T47D (cell line): ENCODE measurements at places on chromosomes 11 and 22.

DNA sequence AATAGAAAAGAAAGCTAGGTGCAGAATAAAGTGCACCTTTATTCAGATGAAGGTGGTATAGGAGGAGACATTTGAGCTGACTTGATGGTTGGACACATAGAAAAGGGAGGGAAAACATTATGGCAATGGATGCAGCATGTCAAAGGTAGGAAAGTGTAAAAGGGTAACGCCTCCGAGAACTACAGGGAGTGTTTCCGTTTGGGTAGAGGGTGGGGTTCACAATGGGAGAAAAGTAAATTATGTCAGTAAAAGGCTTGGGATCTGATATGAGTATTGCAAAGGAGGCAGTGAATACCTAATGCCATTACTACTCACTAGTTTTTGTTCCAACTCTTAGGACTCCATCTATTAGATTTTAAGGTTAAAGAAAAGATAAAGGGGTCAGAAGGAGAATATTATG is 59.5 kb downstream of the FAT3 start:
- no peak for DNase-seq

GRCh38 chr22:24153959-24154358 is 27.3 kb upstream of the SUSD2 start:
- no peak for DNase-seq

GRCh38 chr11:116342148-116342547 is 430.6 kb downstream of the BUD13 start:
- no peak for DNase-seq

GRCh38 chr11:67644042-67644441 is 4.5 kb upstream of the TBX10 start:
- DNase-seq, result peak; percentile 69

DNA sequence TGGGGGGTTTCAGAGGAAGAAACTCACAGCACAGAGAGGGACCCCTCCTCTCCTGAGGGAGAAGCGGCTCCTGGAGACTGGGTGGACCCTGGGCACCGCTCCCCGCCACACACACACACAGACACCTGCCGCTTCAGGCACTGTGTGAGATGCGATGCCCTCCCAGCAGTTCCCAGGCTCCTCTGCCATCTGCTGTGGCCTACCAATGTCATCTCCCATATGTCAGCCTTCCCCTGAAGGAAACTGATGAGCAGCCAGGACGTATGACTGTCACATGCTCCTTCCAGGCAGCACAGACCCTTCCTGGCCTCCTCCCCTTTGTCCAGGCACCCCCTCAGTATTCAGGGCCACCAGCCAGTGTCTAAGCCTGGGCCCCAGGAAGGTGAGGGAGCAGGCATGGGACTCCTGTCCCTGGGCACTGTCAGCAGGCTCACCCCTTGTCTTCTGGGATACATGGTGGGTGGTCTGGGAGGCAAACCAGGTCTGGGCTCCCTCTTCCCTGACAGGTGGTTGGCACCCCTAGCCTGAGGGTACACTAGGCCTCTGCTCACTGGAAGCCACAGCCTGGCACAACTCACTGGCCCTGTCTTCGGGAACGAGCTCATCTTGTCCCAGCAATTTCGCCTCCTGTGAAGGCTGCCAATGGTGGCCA is 11.8 kb upstream of the BCR start:
- DNase-seq, result no peak
